ENCODE measurements at places on chromosomes 6 and 20. TPM values are rescaled to one million over a fixed set of nuclear protein-coding genes. Genes with fewer than 3 reads are reported as not detected.
A peak's percentile ranks its signal among the peaks of the same experiment; 100 is the strongest.

The CST5 gene
- not detected for total RNA-seq

The RUNX2 gene
- total RNA-seq, result 31.0 TPM

- DNase-seq, result no peak
Observed at GRCh38 chr6:108779536-108780275, 68.5 kb upstream of the ARMC2 start.

The LINC00237 gene
- not detected for total RNA-seq

- no peak for DNase-seq
Observed at GRCh38 chr20:15673206-15673605, 900.0 kb downstream of the KIF16B start.

The NCR2 gene
- not detected for total RNA-seq

The BICRAL gene
- 8.5 TPM for total RNA-seq

- DNase-seq, result no peak
Observed at GRCh38 chr6:129575378-129576118, 134.4 kb downstream of the ARHGAP18 start.

DNA sequence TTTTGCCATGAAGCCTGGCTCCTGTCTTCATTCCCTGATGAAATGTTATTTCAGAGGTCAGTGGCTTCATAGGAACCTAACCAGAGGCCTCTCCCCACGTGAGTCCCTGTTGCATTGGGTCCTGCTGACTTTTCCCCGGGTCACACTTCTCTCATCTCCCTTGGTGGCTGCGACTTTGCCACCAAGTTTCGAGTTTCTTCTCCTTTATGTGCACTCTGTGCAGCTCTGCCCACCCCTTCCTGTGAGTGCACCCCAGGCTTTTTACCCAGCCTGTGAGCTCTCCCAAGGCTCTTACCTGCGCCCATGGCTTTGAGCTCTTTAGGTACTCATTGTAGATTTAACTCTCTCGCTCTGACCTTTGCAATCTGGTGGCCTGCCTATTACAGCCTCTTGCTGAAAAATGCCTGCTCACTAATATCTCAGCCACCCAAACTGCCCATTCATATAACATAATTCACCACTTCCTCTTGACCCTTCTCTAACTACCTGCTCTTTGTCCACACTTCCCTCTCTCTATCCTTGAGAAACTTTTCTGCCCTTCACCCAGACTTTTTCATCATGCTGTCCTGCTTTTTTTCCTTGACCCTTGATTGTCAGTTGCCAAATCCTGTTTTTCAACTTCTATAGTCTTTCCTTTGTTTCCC, 105.9 kb downstream of the SASH1 start:
- DNase-seq, result no peak

- DNase-seq, result no peak
Observed at GRCh38 chr6:7879579-7879978, 31.0 kb downstream of the TXNDC5 start.

GRCh38 chr6:118377711-118378414, 170.2 kb upstream of the PLN start:
- DNase-seq, result no peak

DNA sequence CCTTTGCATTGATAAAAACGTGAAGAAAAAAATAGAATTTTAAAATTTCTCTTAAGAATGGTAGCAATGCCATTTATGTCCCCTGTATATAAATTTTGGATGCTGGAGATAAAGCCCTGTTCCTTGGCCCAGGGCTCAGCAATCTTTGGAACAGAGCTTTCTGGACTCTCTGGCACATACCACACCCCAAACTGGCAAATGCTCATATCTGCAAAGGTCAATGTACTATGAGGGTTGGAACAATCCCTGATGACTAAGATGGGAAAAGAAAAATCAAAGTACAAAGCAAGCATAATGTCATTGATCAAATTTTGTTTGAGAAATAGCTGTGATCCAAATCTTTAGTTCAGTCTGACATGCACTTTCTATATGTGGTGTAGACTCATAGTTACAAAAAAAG, 158.1 kb upstream of the HCRTR2 start:
- DNase-seq, result no peak

GRCh38 chr6:47944846-47945245, 163.0 kb downstream of the OPN5 start:
- DNase-seq, result no peak

The LST1 gene
- total RNA-seq, result 4.8 TPM

- no peak for DNase-seq
Observed at GRCh38 chr6:35385457-35386202, 43.3 kb downstream of the PPARD start.

The CCDC170 gene
- not detected for total RNA-seq

The FAM217A gene
- total RNA-seq, result not detected

The BIRC7 gene
- total RNA-seq, result not detected

The NMBR gene
- not detected for total RNA-seq

The PBOV1 gene
- total RNA-seq, result not detected

- peak; percentile 68 for DNase-seq
Observed at GRCh38 chr6:27176523-27177484, 70.7 kb upstream of the PRSS16 start.

GRCh38 chr6:94362061-94362864, 942.9 kb upstream of the EPHA7 start:
- no peak for DNase-seq

The LPIN3 gene
- 0.19 TPM for total RNA-seq

DNA sequence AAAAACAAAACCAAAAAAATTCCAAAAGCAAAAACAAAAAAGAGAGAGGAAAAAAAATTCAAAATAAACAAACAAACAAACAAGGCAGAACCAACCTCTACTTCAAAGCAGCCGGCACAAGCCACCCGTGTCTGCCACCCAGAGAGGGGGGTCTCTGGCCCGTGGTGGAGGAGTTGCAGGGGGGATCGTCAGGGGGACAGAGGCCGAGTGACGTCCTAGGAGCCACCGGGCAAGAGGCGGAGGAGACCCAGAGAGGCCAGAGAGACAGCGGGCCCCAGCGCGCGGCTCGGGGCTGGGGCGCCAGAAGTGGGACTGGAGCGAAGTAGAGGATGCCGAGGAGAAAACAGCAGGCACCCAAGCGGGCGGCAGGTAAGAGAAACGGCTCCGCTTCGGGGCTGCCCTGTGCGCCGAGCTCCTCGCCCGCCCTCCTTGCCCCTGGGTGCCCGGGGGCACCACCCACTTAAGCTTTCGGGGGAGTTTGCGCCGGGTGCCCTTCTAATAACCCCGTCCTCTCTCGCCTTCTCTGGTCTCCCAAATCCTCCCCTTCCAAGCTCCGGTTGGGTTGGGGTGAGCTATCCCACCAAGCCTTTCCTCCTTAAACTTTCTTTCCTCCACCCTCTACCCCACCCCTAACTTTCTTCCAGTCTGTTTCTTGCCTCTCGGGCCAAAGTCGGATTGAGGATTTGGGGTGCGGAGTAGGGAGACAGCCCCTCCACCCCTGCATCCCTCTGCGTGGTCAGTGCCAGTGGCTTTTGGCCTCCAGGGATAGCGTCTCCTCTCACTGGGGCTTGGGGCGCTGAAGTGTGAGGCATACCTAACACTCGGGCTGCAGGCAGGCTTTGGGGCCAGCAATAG, 1.0 kb downstream of the TSHZ2 start:
- peak; percentile 26 for DNase-seq

The SLC17A9 gene
- total RNA-seq, result 16.1 TPM

DNA sequence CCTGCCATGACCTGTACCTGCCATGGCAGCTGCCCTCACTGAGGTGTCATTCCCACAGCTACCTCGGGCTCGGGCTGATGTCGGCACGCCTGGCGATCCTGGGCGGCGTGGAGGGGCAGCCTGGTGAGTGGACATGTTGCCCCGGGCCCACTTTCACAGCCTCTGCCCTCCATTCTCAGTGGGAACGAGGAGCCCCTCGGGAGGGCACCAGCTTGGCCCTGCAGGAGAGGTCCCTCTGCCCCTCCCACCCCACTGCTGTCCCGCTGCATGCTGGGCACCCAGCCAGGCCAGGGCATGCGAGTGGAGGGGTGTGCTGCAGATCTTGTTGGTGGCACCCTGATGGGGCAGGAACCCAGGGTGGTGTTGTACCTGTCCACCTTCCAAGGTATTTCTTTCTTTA, 23.0 kb downstream of the ENTPD6 start:
- no peak for DNase-seq

GRCh38 chr6:143575440-143575839, 63.9 kb upstream of the FUCA2 start:
- DNase-seq, result peak; percentile 40

DNA sequence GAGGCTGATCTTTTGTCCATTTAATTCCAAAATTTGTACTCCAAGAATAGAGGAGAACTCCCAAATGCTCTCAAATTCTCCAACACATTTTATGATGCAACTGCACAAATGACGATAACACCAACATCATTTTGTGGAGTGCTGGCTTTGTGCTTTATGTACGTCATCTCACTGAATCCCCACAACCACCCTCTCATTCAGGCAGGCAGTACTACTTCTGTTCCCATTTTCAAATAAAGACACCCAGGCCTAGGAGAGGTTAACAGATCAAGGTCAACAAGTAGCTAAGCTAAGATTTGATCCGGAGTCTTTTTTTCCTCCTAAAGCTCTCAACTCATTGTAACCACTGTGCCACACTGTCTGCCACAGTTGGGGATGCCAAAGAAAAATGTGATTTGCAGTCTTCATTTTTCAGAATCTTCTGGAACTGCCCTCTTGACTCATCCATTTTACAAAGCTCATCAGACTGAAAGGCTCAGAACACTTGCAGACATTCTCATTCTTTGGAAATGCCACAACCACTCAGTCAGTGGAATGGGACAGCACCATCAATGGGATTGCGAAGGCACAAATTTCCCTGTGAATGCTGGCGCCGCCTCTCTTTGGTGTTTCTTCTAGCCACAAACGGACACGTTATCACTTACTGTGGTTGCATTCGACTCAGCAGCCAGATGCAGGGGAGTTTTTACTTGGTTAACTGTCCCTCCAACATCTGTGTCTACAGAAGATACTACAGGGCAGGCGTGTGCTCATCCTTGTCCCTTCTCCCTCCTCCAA, 184.4 kb downstream of the GJA10 start:
- peak; percentile 50 for DNase-seq

DNA sequence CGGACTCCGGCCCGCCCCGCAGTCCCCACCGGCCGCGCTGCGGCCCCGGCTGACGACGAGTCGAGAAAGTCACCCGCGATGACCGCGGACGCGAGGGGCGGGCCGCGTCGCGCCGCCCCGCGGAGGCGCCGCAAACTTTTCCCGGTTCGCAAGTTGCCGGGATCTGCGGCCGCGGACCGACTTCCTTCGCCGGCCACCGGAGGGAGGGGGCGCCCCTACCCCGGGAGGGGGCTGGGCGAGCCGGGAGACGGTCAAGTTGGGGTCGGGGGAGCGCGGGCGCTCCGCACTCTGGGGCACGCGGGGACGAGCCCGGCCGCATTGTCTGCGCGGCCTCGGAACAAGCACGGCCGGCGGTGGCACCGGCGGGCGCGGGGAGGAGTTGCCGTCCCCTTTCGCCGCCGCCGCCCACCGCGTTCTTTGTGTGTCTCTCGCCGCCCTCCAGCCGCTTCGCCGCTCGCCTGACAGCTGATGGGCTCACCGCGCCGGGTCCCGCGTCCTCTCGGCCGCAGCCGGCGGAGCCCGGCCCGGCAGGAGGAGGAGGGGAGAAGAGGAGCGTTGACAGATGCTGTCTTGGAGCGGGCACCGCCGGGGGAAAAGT, 131.6 kb downstream of the OGFRL1 start:
- no peak for DNase-seq

DNA sequence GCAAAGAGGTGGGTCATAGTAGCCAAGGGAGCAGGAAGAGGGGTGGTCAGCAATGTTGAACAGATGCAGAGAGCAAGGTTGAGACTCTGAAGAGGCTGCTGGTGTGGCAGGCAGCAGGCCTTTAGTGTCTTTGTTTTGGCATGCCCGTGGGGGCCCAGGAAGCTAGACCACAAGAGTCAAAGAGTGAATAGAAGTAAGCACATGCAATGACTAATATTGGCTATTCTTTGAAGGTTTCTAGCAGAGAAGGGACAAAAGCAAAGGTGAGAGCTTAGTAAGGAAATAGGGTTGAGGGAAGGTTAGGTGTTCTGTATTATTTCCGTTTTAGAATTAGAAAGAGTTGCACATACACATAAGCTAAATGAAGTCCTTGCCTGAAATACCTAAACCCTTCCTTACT, 18.8 kb downstream of the TDRD6 start:
- DNase-seq, result no peak

DNA sequence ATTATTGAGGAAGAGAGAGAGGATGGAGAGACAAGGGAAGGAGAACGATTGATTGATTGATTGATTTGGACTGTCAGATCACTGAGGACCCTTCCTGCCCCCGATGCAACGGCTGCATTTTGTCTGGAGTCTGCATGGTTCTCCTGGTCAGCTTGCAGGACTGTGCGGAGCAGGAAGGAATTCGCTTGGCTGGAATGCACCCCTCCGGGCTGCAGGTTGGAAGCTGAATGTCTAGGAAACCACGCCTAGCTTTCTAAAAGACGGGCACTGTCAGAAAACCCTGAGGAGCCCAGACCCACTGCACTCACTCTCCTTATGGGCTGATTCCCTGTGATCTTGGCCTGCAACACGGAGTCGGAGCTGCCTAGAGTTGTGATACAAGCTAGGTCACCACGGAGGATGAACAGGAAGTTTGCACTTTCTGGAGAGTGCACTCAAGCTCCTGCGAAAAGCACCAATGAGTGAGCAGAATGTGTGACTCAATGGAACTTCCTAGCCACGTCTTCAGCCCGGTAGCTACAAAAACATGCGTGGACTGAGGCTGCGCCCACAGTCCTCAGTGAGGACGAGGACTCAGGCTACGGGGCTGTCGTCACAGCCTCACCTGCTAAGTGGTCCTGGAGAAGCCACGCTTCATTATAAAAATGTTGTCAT, 14.4 kb downstream of the DACT2 start:
- no peak for DNase-seq

DNA sequence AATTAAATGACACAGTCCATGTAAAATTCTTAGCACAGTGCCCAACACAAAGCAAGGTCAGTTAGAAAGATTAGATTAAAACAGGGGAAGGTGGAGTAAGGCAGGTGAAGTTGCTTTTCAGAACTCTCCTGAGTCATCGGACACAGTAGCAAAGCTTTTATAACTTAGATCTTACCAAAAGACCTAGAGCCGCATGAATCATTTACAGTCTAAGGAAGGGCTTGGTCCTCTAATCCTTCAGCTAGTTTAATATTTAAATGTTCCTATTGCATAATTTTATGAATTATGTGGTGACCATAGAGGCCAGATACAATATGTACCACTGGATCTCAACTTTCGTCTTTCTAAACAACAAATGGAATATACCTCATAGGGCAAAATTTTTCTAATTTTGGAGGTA, 202.1 kb upstream of the SNX9 start:
- no peak for DNase-seq

GRCh38 chr6:87799651-87800050, 97.6 kb upstream of the AKIRIN2 start:
- no peak for DNase-seq

- DNase-seq, result no peak
Observed at GRCh38 chr6:106609699-106610098, 19.6 kb downstream of the RTN4IP1 start.

The SEMG1 gene
- not detected for total RNA-seq

DNA sequence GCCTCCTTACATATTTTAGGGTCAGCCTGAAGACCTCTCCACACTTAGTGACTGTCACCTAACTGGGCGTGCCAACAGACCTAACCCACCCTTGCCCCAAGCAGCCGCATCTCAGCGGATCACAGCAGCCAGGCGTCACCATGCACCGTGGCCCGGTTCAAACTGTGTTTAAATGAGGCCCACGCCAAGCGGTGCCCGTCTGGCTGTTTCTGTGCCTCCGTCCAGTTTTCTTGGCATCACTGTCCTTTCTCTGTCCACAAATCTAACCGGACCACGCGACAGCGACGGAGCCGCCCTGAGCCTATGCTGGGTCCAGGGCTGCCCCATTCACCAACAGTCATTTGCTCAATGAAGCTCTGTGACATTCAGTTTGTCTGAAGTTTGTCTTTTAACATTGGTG, 393.3 kb downstream of the THBS2 start:
- no peak for DNase-seq
